ENCODE measurements at places on chromosomes 16 and 17. TPM values are rescaled to one million over a fixed set of nuclear protein-coding genes. Genes with fewer than 3 reads are reported as not detected.

CDRT15L2 gene
- not detected for total RNA-seq

KRT28 gene
- not detected for total RNA-seq

KRT37 gene
- total RNA-seq = not detected

DNA sequence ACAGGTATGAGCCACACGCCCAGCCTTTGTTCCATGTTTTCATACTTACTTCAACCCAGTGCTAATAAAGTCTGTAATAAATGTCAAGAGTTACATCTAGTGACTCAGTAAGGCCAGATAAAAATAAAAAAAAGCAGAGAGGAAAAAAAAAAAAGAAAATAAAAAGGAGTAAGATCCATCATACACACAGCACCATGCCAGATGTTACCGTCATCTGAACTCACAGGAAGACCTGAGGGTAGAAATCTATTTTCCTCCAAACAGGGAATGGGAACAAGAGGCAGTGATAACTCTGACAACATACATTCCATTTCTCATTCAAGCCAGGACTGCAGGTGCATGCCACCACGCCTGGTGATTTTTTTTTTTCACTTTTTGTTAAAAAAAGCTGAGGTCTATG lies 20.7 kb downstream of the CRK start:
- no peak overlapping the region for H3K4me3 ChIP-seq
- H3K4me1 ChIP-seq = no peaks in the 10 kb centered on the region
- DNase-seq = no peak
- no peaks in the 10 kb centered on the region for H3K36me3 ChIP-seq

- H3K27ac ChIP-seq = no peak overlapping the region
- H3K27me3 ChIP-seq = no peaks in the 10 kb centered on the region
- no peak for DNase-seq
- peaks cover 17% of the 10 kb centered on the region for H3K4me1 ChIP-seq
Measured at GRCh38 chr17:67449845-67450755, 73.0 kb downstream of the PITPNC1 start.

GRCh38 chr16:78505544-78506366 lies 406.3 kb downstream of the WWOX start:
- H3K27ac ChIP-seq = peak overlapping the region; percentile 79
- H3K27me3 ChIP-seq = no peaks in the 10 kb centered on the region
- no peaks in the 10 kb centered on the region for H3K36me3 ChIP-seq
- no peak for DNase-seq

DNA sequence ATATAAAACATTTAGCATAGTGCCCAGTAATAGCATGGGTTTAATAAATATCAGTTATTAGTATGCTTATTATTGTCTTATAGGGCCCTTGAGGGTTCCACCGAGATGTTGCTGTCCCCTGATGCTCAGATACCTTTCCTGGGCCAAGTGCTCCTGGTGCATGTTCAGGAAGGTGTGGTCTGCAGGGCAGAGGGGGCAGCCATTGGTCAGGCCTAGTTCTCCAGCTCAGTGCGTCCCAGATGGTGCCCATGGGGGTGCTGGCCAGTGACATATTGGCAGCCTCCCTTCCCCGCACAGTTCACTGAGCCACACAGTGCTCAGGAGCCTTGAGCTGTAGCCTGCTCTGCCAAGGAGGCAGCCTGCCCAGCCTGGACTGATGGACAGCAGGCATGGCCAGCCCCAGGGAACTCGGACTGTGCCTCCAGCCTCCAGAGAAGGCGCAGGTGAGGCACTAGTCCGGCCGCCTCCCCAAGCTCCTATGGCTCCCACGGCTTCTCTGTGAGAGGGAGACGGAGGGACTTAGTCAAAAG lies 7.7 kb upstream of the GRIN2A start:
- no peaks in the 10 kb centered on the region for H3K4me1 ChIP-seq
- H3K4me3 ChIP-seq = no peak overlapping the region
- peaks cover 10% of the 10 kb centered on the region for H3K27me3 ChIP-seq
- no peaks in the 10 kb centered on the region for H3K36me3 ChIP-seq

DNA sequence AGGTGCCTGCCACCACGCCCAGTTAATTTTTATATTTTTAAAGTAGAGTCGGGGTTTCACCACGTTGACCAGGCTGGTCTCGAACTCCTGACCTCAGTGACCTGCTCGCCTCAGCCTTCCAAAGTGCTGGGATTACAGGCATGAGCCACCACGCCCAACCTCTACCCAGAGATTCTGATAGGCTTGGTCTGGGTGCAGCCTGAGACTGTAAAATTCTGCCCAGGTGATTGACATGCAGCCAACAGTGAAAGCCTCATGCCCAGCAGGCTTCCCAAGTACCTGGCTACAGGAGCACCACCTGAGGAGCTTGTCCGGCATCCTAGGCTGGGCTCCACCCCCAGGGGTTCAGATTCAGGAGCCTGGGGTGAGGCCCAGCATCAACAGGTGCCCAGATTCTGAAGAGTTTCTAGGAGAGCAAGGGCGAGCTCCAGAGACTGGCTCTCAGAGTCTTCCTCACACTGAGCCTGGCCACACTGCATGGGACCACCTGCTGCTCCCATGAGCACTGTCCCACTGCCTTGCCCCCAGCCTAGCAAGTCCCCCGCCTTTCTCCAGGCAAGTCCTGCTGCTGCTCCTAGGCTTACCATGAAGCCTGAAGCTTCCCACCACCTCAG lies 16.6 kb downstream of the ZNF385C start:
- no peaks in the 10 kb centered on the region for H3K27me3 ChIP-seq
- H3K36me3 ChIP-seq = no peaks in the 10 kb centered on the region

- no peak overlapping the region for H3K4me3 ChIP-seq
- no peaks in the 10 kb centered on the region for H3K27me3 ChIP-seq
- DNase-seq = peak; percentile 58
- H3K27ac ChIP-seq = no peak overlapping the region
- H3K4me1 ChIP-seq = peaks cover 14% of the 10 kb centered on the region
Measured at GRCh38 chr16:88923926-88924833, 52.8 kb downstream of the CBFA2T3 start.

DNA sequence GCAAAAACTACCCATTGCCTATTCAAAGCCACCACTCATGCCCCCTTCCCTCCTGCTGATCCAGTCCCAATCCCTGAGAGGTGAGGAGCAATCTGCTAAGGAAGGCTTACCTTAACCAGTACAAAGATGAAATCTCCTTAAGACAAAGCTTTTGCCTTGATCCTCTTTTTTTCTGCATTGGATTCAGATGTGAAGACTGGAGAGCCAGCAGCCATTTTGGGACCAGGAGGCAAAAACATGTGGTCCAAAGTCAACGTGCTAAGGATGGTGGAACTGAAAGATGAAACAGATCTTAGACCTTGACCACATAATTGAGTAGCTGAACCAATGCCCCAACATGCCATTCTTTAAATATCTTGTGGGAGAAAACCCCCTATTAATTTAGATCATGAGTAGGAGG lies 171.4 kb downstream of the IRX5 start:
- H3K4me3 ChIP-seq = no peak overlapping the region
- H3K36me3 ChIP-seq = no peaks in the 10 kb centered on the region
- DNase-seq = no peak
- H3K4me1 ChIP-seq = peaks cover under 1% of the 10 kb centered on the region
- H3K27me3 ChIP-seq = no peaks in the 10 kb centered on the region
- no peak overlapping the region for H3K27ac ChIP-seq

GRCh38 chr17:1299552-1300370 lies 20.3 kb downstream of the TRARG1 start:
- H3K27ac ChIP-seq = no peak overlapping the region
- DNase-seq = no peak
- no peak overlapping the region for H3K4me3 ChIP-seq
- peaks cover 16% of the 10 kb centered on the region for H3K27me3 ChIP-seq
- no peaks in the 10 kb centered on the region for H3K36me3 ChIP-seq

DNA sequence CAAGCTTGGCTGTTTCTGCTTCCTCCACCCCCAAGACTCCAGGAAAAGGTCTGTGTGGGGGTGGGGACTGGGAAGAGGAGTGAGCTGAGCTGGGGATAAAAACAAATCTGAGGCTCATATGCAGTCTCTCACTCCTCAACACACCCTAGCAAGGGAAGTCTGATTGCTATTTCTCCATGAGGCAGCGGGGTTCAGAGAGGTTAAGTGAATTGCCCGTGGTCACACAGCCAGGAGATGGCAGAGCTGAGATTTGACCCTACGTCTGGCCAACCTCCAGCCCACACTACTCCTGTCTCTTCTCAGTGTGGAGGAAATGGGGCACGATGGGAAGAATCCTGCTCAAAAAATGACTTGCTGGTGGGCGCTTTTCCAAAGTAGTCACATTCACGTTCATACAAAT lies 4.8 kb upstream of the ABCC3 start:
- H3K36me3 ChIP-seq = no peaks in the 10 kb centered on the region
- no peak overlapping the region for H3K4me3 ChIP-seq
- peaks cover 53% of the 10 kb centered on the region for H3K27me3 ChIP-seq

- H3K4me3 ChIP-seq = no peak overlapping the region
- no peaks in the 10 kb centered on the region for H3K27me3 ChIP-seq
- H3K36me3 ChIP-seq = no peaks in the 10 kb centered on the region
- no peak for DNase-seq
- H3K27ac ChIP-seq = no peak overlapping the region
- peaks cover 8% of the 10 kb centered on the region for H3K4me1 ChIP-seq
Measured at GRCh38 chr16:23195366-23195978, 12.9 kb downstream of the SCNN1G start.

DNA sequence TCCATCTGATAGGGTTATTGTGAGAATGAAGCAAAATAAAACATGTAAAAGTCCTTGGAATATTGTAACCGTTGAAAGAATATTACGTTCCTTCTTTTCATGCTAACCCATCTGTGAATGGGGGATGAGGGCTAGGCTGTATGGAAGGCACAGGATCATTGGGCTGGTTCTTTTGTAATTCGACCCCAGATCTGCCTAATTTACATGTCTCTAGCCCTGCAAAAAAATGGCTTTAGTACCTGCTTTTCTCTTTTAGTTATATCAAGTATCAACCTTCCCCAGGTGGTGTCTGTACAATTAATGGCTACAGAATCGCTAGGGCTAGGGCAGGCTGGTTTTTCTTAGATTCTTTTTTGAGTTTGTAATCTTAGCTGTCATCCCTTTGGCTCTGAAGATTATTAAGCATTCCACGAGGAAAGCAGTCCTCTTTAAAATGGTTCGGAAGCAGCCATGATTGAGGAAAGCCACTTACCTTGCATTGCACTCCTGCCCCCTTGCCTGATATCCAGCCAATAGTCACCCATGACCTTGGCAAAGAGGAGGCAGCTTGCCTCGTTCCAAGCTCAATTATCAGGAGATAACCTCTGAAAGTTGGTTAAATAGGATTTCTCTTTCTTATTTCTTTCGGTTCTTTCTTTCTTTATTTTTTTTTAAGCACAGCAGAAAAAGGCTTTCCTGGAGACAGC lies 153.9 kb upstream of the ZKSCAN2 start:
- no peaks in the 10 kb centered on the region for H3K27me3 ChIP-seq
- H3K4me3 ChIP-seq = no peak overlapping the region
- DNase-seq = peak; percentile 20
- no peaks in the 10 kb centered on the region for H3K36me3 ChIP-seq
- H3K4me1 ChIP-seq = no peaks in the 10 kb centered on the region
- H3K27ac ChIP-seq = no peak overlapping the region

DNA sequence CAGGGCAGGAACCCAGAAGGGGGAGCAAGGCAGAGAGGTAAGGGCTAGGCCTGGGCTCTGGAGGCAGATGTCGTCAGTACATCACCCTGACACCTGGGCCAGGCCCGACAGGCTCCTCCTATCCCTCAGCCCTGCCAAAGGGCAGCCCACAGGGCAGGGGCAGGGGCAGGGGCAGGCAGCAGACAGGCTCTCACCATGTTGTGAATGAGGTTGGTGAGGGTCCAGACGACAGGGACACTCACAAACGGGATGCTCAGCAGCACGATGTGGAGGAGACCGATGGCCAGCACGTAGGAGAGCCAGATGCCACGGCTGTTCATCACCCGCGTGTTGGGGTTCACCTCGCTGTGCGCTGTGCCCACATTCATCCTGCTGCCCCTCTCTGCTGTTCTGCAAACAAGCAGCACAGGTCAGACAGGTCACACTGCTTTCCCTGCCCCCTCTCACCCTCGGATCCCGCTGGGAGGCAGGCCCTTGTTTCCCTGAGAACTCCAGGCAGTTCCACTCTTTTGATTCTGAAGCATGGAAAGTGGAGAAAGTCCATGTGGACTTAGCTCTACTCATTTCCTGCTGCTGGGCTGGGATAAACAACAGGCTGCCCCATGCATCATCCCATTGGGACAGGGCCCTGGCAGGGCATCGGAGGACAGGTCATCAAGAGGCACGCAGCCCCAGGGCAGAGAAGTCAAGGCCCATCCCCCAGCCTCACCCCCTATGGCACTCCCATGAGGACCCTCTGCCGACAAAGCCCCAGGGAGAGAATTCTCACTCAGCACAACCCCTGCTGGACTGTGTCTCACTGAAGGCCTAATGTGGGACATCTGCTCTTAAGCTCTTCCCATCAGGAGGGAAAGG lies 3.3 kb downstream of the ORMDL3 start:
- peak; percentile 51 for DNase-seq
- H3K4me1 ChIP-seq = peaks cover 30% of the 10 kb centered on the region
- no peak overlapping the region for H3K4me3 ChIP-seq
- no peaks in the 10 kb centered on the region for H3K27me3 ChIP-seq
- no peak overlapping the region for H3K27ac ChIP-seq

DNA sequence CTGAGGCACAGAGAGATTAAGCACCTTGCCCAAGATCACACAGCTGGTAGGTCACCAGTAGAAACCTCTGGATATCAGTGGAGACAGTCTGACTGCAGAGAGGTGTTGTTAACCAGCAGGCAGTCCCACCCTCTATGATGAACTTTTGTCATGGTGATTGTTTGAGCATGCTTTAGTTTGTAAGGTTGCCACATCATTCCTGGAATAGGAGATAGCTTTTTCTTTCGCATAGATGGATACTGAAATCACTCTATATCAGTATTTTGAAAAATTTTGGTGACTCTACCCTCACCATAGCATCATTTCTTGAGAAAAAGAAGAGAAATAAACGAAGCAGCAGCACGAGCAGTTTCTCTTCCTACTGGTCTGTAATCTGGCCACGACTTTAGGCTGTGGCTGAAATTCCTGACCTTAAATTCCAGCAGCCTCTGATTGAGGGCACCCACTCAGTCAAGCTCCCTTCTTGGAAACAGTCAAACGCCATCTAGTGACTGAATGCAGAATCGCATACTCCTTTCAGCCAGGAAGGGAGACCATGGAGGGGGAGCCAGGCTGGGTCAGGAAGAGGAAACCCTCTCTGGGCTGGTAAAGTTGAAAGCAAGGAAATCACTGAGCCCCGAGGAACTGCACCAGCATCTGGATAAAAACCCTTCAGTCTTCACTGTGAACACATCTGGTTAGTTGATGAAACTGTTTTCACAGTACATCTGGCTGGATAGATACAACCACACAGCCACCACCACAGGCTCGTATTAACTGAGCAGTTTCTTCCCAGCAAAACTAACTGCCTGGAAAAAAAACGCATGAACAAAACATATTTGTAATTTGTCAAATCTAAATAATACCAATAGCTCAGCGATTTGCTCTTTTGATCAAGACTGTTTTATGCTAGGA lies 108.5 kb upstream of the XYLT1 start:
- no peaks in the 10 kb centered on the region for H3K4me1 ChIP-seq
- no peaks in the 10 kb centered on the region for H3K27me3 ChIP-seq
- H3K27ac ChIP-seq = no peak overlapping the region
- DNase-seq = peak; percentile 88
- no peak overlapping the region for H3K4me3 ChIP-seq

Data from neural progenitor cell (in vitro differentiated cells).